ENCODE measurements at places on chromosomes 7 and 10. TPM values are rescaled to one million over a fixed set of nuclear protein-coding genes. Genes with fewer than 3 reads are reported as not detected.

SUFU gene
- total RNA-seq: 12.5 TPM

CFAP58 gene
- 0.49 TPM for total RNA-seq

LIPA gene
- 27.7 TPM for total RNA-seq

CPXM2 gene
- 18.9 TPM for total RNA-seq

LRRC18 gene
- total RNA-seq: not detected

HABP2 gene
- not detected for total RNA-seq

PPP1R9A gene
- total RNA-seq: 1.5 TPM

DNAJC30 gene
- 7.1 TPM for total RNA-seq

ELMO1 gene
- 74.4 TPM for total RNA-seq

CFAP70 gene
- total RNA-seq: 1.5 TPM

CRHR2 gene
- total RNA-seq: not detected

AGR3 gene
- total RNA-seq: not detected

STEAP2 gene
- total RNA-seq: 32.2 TPM

TMEM139 gene
- not detected for total RNA-seq

INPP5A gene
- total RNA-seq: 24.3 TPM

NPY4R gene
- 0.49 TPM for total RNA-seq

LRRN3 gene
- total RNA-seq: 0.98 TPM

ASB4 gene
- total RNA-seq: 0.25 TPM

MUC3A gene
- total RNA-seq: 0.49 TPM

ZNF679 gene
- total RNA-seq: not detected

MACROH2A2 gene
- total RNA-seq: 15.5 TPM

ADO gene
- total RNA-seq: 17.2 TPM

CACNB2 gene
- 12.8 TPM for total RNA-seq

DNAJC9 gene
- total RNA-seq: 16.2 TPM

AMZ1 gene
- total RNA-seq: 1.2 TPM

SERPINE1 gene
- 14.7 TPM for total RNA-seq

SPAM1 gene
- not detected for total RNA-seq

PRKCQ gene
- 3.7 TPM for total RNA-seq

SHTN1 gene
- total RNA-seq: 7.4 TPM

Measured in vagina (tissue), 2 donors.